ENCODE measurements at places on chromosomes 2 and 18. TPM values are rescaled to one million over a fixed set of nuclear protein-coding genes. Genes with fewer than 3 reads are reported as not detected.

KIF5C gene
- 46.5 TPM for total RNA-seq

LCT gene
- not detected for total RNA-seq

SKOR2 gene
- total RNA-seq, result not detected

RTP5 gene
- 0.50 TPM for total RNA-seq

ABCB11 gene
- not detected for total RNA-seq

FBXO15 gene
- 0.21 TPM for total RNA-seq

DNA sequence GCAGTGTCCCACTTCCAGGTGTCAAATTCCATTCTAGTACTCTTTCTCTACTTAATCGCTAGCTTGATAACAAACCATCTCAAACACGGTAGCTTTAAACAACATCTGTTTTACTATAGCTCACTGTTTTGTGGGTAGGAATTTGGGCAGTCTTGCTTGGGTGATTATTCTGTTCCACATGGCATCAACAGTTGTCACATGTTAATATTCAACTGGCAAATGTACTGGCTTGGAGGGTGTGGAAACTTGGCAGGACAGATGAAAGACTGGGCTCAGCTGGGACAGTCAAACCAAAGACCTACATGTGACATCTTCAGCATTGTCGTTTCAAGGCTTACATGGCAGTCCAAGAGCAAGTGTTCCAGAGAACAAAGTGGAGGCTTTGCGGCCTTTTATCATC is 241.8 kb downstream of the PTH2R start:
- no peak for DNase-seq

DNA sequence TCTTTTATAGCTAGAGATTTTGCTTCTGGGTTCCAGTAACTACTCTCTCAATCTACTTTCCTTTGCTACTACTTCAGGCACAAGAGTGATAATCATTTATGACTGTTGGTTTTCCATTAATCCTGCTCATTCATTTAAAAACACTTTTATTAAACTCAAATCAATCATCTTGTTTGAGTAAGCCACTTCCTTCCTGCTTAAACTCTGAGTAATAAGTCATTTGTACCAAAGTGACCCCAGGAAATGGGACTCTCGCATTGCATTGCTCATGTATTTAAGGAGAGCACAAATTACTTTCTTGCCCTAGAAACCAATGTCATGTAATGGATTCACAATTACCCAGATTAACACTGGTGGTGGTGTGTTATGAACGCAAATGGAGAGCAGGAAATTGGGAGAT is 270.7 kb upstream of the HNMT start:
- DNase-seq, result no peak

GRCh38 chr2:118539290-118539689 is 308.2 kb downstream of the EN1 start:
- peak; percentile 78 for DNase-seq

- DNase-seq, result no peak
Measured at GRCh38 chr18:61992923-61993322, 100.1 kb upstream of the RNF152 start.

DNA sequence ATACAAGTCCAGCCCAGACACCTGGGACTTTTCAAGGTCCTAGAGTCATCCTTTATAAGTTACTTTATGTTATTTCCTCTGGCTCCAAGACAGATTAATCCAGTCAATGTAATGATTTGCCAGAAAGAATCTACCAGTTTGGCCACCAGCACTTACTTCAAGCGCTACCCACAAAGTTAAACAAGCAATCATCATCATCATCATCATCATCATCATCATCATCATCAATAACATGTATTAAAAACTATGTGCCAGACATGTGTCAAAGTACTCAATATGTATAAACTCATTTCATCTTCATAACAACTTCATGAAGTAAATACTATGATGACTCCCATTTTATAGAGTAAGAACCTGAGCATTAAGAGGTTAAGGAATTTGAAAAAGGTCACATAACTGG is 64.3 kb downstream of the LRP2 start:
- no peak for DNase-seq

DNA sequence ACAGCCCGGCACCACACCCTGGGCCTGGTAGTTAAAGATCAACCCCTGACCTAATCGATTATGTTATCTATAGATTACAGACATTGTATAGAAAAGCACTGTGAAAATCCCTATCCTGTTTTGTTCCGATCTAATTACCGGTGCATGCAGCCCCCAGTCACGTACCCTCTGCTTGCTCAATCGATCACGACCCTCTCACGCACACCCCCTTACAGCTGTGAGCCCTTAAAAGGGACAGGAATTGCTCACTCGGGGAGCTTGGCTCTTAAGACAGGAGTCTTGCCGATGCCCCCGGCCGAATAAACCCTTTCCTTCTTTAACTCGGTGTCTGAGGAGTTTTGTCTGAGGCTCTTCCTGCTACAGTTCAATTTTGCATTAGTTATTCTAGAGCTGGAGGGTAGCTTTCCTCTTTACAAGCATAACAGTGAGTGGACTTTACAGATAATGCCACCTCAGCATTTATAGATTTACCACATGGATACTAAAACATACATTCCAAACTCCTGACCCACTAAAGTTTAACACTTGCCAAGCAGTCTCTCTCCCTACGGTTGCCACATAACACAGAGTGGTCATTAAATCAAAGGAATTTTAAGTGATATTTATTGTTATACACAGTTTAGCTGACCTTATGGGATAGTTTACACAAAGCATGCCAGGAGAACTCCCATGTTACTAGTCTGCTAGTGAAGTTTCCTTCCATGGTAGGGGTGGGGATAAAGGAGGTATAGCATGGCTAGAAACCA is 101.0 kb downstream of the EVA1A start:
- no peak for DNase-seq

- DNase-seq, result peak; percentile 59
Measured at GRCh38 chr2:106584304-106584954, 97.3 kb downstream of the CD8B2 start.

DNA sequence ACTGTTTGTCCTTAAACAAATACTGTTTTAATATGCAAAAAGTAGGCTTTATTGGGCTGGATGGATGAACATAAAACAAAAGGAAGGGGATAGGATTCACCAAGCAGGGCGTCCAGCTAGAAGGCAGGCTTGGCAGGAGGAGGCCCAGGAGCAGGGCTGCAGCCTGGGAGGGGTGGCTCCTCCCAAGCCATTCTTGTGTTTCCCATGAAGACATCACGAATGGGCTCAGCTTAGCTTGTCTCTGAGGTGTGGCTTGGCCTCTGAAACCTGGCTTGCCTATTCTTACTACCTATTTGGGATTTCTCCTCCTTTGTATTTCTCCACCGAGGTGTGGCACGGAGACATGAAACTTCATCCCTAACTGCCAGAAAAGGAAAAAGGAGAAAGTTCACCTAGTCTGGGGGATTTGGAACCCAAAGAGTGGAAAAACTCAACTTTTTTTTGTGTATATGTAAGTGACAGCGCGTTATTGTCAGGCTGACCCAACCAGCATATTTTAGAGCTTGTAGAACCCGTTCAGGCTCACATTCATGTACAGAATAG is 481.9 kb upstream of the SPRED2 start:
- peak; percentile 15 for DNase-seq

DNA sequence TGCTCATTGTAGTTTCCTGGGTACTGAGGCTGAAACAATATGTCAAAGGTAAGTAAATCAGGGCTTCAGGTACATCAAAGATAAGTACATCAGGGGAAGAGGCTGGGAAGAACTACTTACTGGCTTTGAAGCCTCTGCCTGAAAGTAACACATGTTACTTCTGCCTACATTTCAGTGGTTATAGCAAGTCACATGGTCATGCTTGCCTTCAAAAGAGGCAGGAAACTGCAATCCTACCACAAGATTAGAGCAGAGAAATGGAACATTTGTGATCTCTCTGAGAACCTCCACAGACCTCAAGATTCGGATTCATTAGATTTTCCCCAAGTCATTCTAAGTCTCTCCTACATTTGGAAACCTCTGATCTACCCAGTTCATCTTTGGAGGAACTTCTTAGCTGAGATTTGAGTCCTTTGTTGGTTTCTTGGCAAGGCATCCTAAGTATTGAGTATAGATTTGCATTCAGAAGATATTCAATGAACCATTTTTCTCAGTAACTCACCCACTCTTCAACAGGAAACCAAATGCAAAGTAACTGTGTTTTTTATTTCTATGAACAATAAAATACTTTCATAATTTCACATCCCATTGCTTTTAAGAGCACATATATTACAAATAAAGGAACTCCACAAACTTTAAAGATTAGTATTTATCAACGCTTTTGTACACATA is 48.5 kb upstream of the CCDC195 start:
- DNase-seq, result no peak

DNA sequence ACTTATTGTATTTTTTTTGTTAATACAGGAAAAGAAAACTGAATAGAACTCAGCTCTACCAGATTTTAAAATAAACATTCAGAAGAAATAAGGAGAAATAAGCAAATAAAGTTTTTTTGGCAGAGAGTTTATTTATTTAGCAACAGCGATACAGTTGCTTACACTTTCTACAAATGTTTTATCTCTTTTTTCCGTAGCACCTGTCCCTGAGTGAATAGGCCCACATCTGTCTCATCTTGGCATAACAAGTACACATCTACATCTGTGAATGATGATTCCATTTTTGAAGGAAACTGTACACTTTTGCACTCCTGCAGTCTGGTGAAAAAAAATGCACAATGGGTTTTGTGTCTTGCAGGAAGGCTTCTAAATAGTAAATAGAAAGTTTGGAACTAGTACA is 783.6 kb upstream of the ZEB2 start:
- no peak for DNase-seq

GRCh38 chr2:180655393-180655792 is 325.0 kb upstream of the UBE2E3 start:
- DNase-seq, result no peak

All from GM23338 (cell line).